ENCODE measurements at places on chromosomes 5 and 9. TPM values are rescaled to one million over a fixed set of nuclear protein-coding genes. Genes with fewer than 3 reads are reported as not detected.
A peak's percentile ranks its signal among the peaks of the same experiment; 100 is the strongest.

Gene DNAH5
- total RNA-seq = 1.3 TPM

Gene IFNA21
- total RNA-seq = not detected

Gene ADAMTS16
- total RNA-seq = 2.0 TPM

Gene PCDHA1
- total RNA-seq = 0.13 TPM

GRCh38 chr9:78609450-78609849, 312.5 kb downstream of the PSAT1 start:
- no peak for DNase-seq
- H3K36me3 ChIP-seq = no peaks in the 10 kb centered on the region
- H3K27me3 ChIP-seq = peaks cover 16% of the 10 kb centered on the region
- H3K27ac ChIP-seq = no peak overlapping the region

DNA sequence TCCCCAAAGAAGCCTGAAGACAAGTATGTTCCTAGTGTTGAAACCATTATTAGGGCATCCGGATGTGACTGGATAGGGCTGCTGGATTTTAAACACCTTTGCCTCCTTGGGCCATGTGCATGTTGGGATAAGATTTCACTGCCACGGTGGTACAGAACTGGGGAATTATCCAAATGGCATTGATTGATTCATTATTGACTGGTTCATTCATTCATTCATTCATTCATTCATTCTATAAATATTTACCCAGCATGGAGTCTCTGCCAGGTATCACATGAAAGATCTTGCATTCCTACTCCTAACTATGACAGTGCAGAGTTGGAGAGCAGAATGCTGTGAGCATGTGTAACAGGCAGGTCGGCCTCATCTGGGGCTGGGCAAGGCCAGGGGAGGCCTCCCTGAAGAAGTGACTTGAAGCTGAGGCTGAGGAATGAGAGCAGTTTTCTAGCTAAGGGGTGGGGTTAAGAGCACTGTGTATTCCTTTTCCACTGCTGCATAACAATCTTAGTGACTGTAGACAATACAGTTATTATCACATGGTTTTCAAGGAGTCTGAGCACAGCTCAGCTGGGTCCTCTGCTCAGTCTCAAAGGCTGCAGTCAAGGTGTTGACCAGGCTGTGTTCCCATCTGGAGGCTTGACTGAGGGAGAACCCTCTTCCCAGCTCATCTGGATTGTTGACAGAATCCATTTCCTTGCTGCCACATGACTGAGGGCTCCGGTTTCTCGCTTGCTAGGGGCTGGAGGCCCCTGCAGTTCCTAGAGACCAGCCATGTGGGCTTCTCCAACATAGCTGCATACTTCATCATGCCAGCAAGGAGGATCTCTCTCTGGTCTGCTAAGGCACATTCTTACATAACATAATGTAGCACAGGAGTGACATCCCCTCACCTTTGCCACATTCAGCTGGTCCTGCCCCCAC, 35.7 kb downstream of the AK8 start:
- no peaks in the 10 kb centered on the region for H3K4me1 ChIP-seq
- no peak for DNase-seq
- H3K27ac ChIP-seq = no peak overlapping the region
- no peaks in the 10 kb centered on the region for H3K36me3 ChIP-seq
- H3K27me3 ChIP-seq = no peaks in the 10 kb centered on the region

GRCh38 chr9:101504188-101504587, 29.5 kb upstream of the RNF20 start:
- DNase-seq = no peak
- no peaks in the 10 kb centered on the region for H3K36me3 ChIP-seq
- H3K4me3 ChIP-seq = no peak overlapping the region
- H3K27me3 ChIP-seq = no peaks in the 10 kb centered on the region
- H3K27ac ChIP-seq = no peak overlapping the region

DNA sequence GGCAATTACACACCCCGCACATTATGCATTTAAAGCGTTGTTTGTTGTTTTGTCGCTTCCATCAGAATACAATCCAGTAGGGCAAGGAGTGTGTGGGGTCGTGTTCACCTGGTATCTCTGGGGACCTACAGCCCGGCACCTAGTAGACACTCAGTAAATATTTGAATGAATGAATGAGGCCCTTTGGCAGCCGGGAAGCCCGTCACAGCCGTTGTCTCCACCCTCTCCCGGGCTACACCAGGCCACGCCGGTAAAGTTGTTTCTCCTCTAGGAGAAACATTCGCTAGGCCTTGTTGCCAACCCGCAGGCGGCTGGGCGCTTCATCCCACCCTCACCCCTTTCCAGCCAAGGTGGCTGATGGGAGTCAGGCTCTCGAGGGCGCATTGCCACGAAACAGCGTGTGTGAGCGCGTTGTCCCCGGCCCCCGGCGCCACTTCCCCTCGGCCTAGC, 876 bp upstream of the JAK2 start:
- peak overlapping the region; percentile 80 for H3K4me3 ChIP-seq
- no peak for DNase-seq
- no peaks in the 10 kb centered on the region for H3K36me3 ChIP-seq
- H3K27me3 ChIP-seq = no peaks in the 10 kb centered on the region
- H3K4me1 ChIP-seq = peaks cover 24% of the 10 kb centered on the region

GRCh38 chr9:17021387-17021970, 113.4 kb upstream of the CNTLN start:
- DNase-seq = no peak
- H3K27me3 ChIP-seq = no peaks in the 10 kb centered on the region
- H3K36me3 ChIP-seq = no peaks in the 10 kb centered on the region
- H3K27ac ChIP-seq = no peak overlapping the region
- H3K4me1 ChIP-seq = no peaks in the 10 kb centered on the region

DNA sequence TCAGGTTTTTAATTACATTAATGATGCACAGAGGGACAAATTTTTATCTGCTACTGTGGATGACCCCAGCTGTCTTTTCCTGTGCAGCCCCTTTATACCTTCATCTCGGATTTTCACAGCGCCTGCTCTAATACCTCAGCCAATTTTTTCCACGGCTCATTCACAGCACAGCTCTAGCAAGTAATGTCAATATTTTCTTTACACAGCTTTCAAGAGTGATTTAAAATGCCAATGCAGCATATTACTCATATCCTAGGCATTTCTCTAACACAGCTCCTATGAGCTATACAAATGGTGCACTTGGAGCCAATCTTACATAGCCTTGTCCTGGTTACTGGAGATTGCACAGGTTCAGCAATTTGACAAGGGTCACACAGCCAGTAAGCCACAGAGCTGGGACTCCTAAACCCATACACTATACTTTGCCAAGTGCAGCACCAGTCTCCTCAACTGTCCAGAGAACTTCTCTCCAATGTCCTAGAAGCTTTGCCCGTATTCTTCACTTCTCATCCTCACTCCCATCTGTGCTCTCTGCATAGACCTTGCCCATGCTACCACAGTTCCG, 661.8 kb downstream of the DTWD2 start:
- H3K4me1 ChIP-seq = no peaks in the 10 kb centered on the region
- no peak overlapping the region for H3K27ac ChIP-seq
- DNase-seq = no peak
- no peak overlapping the region for H3K4me3 ChIP-seq

DNA sequence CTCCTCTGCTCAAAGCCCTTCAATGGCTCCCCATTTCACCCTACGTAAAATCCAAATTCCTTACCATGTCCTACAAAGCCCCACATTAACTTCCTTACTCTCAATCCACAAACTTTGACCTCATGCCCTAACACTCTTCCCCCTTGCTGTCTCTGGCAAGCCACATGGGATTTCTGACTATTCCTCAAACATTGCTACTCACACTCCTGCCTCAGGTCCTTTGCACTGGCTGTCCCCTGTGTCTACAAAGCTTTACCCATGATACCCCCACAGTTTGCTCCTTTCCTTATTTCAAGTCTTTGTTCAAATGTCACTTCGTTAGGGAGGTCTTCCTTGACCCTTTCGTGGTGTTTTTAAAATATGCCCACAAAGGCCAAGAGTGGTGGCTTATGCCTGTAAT, 40.4 kb upstream of the MATR3 start:
- no peaks in the 10 kb centered on the region for H3K4me1 ChIP-seq
- no peak overlapping the region for H3K4me3 ChIP-seq
- no peak overlapping the region for H3K27ac ChIP-seq
- no peaks in the 10 kb centered on the region for H3K36me3 ChIP-seq

Measured in pancreas (tissue), 10 donors.